ENCODE measurements at places on chromosomes 6 and 20. TPM values are rescaled to one million over a fixed set of nuclear protein-coding genes. Genes with fewer than 3 reads are reported as not detected.

DNA sequence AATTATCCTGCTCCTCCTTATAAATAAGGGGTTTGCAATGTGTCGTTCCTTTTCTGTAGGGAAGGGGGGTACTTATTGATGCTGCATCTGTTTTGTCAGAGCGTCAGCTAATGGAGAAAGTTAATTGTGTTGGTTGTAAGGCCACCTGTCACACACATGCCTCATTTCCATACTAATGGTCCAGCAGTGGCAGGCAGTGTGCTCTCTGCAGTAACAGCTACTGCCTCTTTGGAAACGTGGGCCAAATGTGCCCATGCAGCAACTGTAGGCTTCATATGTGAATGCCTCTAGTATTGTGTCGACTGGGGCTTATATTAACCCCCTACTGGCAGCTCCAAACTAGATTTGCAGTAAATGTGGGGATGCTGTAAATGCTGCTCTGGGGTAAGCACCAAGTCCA lies 56.3 kb upstream of the OLIG3 start:
- no peak for DNase-seq

GRCh38 chr20:53914091-53914780 lies 156.2 kb downstream of the BCAS1 start:
- DNase-seq: no peak

DNA sequence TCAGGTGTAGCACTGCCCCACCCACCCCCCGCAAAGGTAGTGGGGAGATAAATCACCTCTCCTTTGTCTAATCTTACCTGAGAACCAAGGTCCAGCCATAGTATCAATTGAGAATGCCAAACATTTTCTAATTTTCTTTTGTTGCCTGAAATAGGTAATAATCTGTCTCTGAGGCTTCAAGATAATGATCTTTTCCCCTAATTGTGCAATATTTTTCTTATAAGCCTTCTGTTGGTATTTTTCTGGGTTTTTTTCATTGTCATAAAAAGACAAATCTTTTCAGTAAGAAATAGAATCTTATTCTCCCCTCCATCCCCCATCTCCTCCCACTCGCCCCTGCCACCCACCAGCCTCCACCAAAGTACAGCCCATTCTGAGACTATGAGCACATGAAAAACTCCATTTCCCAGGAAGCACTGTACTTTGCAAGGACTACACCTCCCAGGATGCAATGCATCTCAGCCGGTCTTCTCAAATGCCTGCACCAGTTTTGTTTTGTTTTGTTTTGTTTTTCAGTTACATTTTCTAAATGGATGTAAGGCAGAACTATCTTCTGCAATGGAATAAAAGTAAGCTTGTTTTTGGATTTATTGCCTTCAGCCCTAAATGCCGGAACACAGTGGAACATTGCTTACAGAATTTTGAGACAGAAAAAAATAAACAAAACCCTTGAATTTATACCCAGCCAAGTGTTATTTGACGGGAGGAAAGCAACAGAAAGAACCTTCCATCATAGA lies 268.0 kb downstream of the TFAP2A start:
- peak; percentile 29 for DNase-seq

- DNase-seq: no peak
Observed at GRCh38 chr20:44700306-44700705, 14.9 kb upstream of the CCN5 start.

GRCh38 chr6:424741-425417 lies 33.3 kb downstream of the IRF4 start:
- no peak for DNase-seq

GRCh38 chr20:21498195-21498594 lies 15.7 kb downstream of the NKX2-2 start:
- no peak for DNase-seq

GRCh38 chr6:148440877-148441453 lies 98.3 kb downstream of the SASH1 start:
- no peak for DNase-seq

DNA sequence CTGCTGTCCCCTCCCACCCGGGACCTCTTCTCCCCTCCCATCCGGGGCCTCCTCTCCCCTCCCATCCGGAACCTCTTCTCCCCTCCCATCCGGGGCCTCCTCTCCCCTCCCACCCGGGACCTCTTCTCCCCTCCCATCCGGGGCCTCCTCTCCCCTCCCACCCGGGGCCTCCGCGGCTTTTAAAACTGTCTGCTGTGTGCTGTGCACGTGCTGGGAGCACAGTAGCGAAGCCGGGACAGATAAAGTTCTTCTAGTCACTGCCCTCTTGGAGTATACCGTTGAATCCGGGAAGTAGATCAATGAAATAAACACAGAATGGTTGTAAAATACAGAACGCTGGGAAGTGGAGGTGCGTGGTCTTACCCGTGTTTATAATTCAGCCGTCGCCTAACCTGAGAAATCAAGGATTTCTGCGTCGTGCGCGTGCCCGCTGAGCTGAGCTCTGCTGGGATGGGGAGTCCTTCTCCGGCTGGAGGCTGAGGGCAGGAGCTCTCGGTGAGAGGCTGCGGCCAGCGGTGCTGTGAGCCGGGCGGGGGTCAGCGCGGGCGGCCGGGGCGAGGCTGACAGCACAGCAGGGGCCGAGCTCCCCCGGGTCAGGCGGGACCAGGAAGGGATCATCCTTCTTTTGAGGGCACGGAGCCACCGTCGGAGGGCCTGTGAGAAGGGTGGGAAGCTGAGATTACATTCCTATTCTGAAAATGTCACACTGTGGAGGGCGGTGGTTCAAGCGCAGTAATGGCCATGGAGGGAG lies 19.6 kb upstream of the KIF25 start:
- no peak for DNase-seq

DNA sequence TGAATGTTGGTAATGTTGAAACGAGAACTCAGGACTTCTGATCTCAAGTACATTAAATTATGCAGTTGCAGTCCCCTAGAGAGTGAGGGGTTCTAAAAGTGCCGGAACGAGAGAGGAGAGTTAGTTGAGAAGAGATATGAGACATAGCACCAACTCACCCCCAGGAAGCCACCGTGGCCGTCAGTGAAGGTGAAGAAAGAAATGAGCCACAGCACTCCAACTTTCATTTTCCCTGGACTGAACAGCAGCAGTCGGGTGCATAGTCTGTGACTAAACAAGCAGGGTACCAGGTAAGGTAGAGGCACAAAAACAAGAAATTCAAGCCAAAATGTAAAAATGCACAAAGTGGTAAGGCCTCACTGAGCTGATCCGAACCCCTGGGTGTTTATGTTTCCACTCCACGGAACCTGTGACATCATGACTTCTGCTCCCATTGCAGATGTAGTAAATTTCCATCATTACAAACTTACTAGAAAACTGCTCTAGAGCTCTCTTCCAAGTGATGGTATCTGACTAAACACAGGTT lies 13.2 kb downstream of the ADGRF1 start:
- DNase-seq: no peak

- DNase-seq: no peak
Observed at GRCh38 chr6:167791091-167791779, 35.5 kb upstream of the AFDN start.

- DNase-seq: no peak
Observed at GRCh38 chr6:28982476-28983266, 22.4 kb downstream of the ZNF311 start.

AURKA gene
- 103 TPM for total RNA-seq
